Stomach (tissue), 19 donors: ENCODE measurements at places on chromosomes 5 and 9. TPM values are rescaled to one million over a fixed set of nuclear protein-coding genes. Genes with fewer than 3 reads are reported as not detected.

DNA sequence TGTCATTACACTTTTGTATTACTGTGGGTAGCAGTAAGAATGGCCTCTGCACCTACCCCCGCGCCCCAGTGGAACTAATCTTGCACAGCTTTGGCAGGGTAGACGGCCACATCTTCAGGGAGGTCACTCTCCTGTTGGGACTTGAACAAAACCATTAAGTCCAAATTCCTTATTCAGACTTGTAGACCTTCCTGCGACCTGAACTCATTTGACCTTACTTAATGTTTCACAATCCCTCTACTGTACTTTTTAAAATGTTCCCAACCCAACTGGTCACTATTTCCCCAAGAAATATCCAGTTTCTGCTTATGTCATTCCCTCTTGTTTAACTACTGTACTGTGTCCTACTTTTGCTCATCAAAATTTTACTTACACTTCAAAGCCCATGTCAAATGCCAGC is 5.3 kb upstream of the FAM120AOS start:
- DNase-seq = no peak

- DNase-seq = no peak
Measured at GRCh38 chr9:108386859-108387384, 468.9 kb downstream of the ACTL7B start.

GRCh38 chr5:133582971-133583370 is 29.4 kb downstream of the FSTL4 start:
- DNase-seq = peak; percentile 6

- DNase-seq = no peak
Measured at GRCh38 chr9:121082075-121082474, 7.3 kb downstream of the CNTRL start.

DNA sequence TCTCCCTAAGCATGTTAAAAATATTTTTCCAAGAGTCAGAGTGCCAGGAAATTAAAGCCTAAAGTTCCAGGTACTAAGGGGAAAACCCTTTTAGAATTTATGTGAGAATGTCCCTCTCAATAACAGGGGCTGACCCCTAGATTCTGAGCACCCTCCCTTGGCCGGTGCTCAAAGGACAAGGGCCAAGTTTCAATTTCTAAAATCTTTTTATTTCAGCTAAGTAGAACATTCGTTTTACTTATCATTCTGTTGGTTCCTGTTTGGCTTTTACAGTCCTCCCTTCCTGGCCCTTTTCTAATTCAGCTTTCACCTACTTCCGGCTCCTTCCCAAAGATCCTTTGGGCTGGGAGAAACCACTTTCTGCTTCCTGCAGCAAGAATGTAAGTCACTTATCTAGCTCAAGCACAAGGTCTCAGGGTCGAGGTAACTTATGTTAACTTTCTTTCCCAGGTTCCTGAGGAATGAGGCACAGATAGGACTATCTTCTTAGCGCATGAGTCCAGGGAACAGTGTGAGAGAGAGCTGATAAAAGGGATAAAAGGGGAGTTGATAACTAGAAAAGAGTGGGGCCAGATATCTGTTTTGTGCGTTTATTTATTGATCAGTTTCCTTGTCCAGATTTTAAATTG is 34.6 kb upstream of the F2RL2 start:
- DNase-seq = no peak

GRCh38 chr9:89755821-89756220 is 151.0 kb downstream of the GADD45G start:
- DNase-seq = peak; percentile 75

DNA sequence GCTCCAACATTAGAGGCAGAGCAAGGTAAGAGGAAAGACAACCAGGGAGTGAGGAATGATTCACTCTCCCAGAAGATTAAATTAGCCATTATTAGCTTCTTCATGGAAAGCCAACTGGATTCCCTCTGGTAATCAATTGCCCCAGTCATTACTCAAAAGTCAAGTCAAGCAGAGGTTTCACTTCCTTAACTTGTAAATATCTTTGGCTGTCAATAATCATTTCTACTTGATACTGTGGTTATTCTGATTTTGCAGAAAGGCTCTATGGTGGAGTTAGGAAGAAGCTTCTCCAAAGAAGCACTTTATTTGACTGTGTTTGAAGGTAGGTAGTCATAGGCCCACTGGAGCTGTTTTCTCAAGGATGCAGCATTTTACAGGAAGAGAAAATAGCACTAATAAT is 78.0 kb downstream of the JAKMIP2 start:
- DNase-seq = no peak

The CDX1 gene
- not detected for total RNA-seq

- no peak for DNase-seq
Measured at GRCh38 chr9:4152876-4153275, 147.0 kb downstream of the GLIS3 start.
